ENCODE measurements at places on chromosomes 1 and 21.

GRCh38 chr1:223847781-223848345 is 2.1 kb upstream of the TP53BP2 start:
- no peak for DNase-seq

GRCh38 chr1:232944347-232944746 is 6.1 kb upstream of the NTPCR start:
- DNase-seq: no peak

DNA sequence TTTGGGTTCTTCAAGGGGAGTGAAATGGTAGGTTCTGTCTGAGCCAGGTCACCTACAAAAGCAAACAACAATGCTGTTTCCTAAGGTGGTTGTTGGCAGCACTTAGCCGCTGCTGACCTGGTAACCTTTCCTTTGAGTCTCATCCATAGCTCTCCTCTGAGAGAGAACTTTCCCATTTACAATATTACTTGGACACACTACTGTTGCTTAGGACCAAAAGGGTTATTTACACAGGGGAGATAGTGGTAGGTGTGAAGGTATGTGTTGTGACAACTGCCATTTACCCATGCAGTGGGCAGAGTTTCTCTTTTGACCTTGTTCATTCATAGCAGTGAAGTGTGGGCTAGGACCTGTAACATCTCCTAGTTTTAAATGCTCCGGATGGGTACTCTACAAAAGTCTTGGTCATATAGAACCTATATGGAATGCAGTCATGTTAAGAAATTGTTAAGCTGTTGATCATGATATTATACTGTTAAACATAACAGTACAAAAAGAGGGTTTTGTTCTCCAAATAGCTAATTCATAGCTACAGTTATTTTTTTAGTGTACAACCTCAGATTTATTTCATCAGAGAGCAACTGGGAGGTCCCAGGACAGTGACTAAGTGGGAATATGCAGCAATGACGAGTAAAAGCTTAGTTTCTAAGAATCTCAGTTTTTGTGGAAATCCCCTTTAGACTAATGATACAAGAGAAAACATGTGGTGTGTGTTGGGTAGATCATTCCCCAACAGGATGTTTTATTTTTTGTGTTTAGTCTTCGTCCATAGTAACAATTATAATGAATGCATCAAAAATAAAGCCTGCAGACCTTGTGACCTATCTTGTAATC is 219.7 kb downstream of the NFIA start:
- DNase-seq: no peak

DNA sequence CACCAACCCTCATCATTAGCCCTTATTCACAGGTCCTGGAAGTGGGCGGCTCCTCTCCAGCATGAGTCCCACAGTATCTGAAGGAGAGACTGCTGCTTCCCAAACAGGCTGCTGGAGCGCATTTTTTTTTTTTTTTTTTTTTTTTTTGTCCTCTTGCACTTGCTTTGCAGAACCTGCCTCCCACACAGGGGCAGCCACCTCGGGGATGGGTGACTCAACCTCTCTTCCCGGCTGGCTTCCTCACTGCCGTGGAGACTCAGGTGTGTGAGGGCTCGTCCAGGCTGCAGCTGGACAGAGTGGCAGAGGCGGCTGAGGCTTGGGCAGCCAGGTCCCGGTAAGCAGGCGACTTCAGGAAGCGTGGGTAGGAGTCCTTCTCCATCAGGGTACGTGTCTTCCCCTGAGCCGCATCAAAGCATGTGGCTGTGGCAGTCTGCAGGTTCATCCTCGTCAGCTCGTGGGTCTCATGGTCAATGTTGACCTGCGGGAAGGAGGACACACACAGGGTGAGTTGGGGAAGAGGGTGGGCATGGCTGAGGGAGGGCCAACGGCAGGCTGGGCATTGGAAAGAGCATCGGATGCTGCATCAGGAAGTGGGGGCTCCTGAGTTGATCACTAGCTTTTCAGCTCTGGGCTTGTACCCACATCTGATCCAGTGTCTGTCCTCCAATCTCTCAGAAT is 4.0 kb downstream of the RGS16 start:
- no peak for DNase-seq

DNA sequence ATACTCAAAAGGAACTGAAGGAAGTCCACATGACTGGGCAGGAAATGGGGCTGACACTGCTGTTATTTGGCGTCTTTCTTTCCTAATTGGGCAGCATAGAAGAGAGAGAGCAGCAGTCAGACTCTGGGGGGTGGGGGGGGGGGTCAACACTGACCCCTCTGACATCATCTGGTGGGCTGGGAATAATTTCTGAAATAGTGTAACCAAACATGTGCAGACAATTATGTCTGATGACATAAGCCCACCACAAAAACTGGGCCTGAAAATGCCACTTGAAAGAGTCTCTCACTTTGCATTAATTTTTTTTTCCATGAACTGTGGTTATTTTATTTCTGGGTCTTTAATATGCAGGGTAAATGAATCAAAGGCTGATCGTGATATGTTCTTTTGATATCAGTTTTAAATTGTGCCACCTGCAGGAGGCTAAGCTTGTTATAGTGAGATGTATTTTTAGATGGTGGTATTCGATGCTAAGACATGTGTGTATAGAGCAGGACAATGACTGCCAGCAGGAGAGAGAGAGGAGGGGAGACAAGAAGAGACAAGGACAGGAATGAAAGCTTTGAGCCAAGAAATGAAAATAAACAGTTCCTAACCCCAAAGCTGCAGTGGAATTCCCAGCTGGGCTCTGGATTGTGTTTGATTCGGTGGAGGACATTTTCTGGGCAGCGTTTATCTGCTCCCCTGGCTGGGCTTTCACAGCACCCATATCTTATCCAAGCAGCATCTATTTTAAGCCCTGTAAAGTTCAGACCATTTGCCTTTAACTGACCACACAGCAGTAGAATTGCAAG is 264.7 kb downstream of the PBX1 start:
- no peak for DNase-seq

GRCh38 chr1:9842781-9843575 is 19.2 kb upstream of the CLSTN1 start:
- no peak for DNase-seq

- no peak for DNase-seq
Measured at GRCh38 chr1:167784876-167785550, 63.2 kb downstream of the MPZL1 start.

DNA sequence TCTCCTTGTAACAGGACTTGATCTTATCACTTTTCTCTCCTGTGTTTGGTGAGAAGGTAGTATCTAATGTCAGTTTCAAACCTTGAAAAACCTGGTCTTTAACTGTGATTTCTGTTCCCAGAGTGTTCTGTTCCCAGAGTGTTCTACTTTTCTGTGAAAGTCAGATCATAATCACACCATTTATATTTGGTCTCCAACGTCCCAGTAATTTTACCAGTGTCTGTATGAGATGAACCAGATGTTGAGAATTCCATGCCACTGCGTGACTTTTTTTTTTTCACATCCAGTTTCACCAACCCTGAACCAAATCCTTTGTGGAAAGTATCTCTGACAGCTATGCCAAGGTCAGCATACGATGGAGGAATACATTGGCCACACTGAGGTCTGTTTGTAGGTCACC is 365.2 kb downstream of the USP25 start:
- DNase-seq: no peak

DNA sequence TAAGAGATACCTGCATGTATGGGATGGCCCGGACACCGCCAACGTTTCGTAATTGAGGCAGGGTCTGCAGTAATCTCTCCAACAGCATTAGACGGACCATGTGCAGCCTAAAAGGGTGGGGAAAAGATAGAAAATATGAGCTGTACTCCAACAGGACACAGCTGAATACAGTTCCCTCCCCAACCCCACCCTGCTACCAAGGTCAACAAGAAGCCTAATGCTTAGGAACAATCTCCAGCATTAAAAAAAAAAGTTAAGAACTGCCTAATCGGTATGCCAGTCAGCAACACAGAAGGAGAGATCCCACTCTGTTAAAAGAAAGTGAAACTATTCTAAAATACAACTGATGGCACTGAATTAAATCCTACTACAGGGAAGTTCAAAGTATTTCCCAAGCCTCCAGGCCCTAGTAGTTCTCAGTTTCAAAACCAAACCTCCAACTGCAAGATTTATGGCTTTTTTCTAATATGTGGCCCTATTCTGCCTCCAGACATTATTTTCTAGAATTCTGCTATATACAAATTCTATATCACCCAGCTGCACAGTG is 81.0 kb downstream of the UBR4 start:
- no peak for DNase-seq

- no peak for DNase-seq
Measured at GRCh38 chr1:17516303-17517214, 22.9 kb upstream of the ARHGEF10L start.

GRCh38 chr1:59308839-59309238 is 11.9 kb downstream of the FGGY start:
- no peak for DNase-seq

- DNase-seq: no peak
Measured at GRCh38 chr1:202157945-202158344, 2.5 kb downstream of the PTPN7 start.

DNA sequence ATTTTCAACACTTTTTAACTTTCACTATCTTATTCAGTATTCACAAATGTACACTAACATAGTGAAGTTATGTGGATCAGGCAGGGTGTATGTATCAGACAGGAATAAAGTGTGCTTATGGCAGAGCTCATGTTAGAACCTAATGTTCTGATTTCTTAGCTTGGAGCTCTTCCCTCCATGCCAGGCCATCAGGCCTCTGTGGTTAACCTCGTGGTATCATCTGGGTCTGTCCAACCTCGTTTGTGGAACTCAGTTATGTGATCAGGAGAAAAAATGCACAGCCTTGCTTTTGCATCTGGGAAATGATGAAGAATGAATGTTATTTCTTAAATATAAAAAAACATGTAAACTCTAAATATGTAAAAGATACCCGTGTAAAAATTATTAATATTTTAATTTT is 86.9 kb downstream of the MPZL1 start:
- no peak for DNase-seq

- no peak for DNase-seq
Measured at GRCh38 chr1:205481218-205481617, 23.3 kb upstream of the CDK18 start.

DNA sequence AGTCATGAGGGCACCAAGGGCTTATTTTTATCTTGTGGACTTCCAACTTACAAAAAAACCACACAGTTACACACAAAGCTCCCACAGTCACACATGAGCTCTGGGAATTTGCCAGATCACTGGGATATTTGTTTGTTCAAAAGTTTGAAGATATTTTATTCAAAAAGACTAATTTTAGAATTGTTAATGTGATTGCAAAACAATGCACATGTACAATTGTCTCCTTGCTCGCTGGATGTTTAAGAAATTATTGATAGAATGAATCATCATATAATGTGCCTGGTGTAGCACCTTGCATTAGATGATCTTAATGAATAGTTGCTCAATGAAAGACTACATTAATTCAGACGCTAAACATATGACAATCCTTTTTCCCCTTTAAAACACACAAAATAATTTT is 570.3 kb downstream of the LMO4 start:
- no peak for DNase-seq

DNA sequence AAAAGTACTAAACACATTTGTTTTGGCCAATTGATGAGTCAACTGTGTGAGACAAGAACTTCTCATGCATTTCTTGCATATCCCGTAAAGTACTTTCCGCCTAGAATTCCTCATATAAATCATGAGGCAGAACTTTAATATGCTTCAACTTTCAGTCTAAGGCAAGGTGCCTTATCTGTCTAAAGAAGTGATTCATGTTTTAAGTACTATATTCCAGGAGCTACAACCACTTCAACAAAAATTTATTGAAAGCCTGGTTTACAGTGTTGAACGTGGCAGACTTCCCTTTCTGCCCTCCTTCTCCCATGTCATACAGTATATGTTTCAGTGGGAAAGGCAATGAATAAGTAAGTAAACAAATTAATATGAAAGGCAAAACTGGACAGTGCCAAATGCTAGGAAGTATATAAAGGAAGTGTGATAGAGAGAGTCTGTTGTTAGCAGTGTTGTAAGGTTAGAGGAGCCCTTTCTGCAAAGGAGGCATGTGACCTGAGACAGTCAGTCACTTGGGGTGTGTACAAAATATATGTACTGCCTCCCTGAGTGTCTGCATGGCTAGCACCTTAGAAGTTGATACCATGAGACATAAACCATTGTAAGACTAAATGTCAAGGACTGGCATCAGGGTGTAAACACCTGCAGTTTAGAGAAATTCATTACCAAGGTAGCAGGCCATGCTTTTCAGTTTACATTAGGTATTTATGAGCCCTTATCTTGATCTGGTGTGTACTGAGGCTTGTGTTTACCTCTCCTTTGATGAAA is 362.2 kb downstream of the SRGAP2C start:
- no peak for DNase-seq

DNA sequence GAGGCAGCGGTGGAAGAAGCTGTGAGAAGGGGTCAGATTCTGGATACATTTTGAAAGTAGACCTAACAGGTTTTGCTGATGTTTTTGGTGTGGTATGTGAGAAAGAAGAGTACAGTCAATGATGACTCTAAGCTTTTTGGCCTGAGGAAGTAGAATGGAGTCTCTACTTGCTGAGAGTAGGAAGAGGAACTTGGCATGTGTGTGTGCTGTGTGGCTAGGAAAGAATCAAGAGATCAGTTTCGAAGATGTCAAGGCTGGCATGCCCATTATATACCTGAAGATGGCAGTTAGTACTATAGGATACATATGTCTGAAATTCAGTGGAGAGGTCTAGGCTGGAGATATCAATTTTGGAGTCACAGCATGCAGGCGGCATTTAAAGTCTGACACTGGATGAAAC is 64.4 kb downstream of the MAB21L3 start:
- no peak for DNase-seq

GRCh38 chr1:59481881-59482505 is 185.1 kb downstream of the FGGY start:
- no peak for DNase-seq

GRCh38 chr1:172090511-172090817 is 249.2 kb downstream of the DNM3 start:
- DNase-seq: no peak

DNA sequence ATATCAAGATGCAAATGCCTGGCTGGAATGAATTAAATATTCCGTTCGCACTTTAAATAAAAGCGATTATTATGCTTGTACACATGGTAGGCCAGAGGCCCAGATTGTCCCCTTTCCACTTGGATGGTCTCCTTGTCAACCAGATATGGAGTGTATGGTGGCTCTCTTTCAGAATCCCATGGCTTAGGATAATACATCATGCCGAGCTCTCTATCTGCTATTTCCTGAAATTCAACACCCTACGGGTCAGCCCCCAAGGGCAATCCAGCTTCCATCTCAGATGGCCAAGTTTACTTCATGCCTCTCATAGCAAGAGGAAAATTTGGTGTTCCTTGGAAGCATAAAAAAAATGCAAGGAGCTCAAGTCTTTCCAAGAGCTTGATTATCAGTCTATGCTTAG is 25.4 kb upstream of the FMO1 start:
- DNase-seq: no peak
